ENCODE measurements at places on chromosomes 5 and 9.

DNA sequence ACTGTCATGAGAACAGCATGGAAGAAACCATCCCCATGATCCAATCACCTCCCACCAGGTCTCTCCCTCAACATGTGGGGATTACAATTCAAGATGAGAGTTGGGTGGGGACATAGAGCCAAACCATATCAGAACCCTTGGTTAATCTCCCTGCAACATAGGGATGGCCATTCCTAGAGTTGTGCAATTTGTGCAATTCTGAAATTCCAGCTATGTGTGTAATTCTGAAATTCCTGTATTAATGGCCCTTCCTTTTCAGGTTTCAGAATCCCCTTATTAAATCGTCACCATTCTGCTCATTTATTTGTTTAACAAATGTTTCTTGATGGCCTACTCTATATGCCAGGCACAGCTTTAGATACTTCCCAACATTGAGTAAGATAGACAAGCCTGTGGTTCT, 282.6 kb downstream of the SMARCA2 start:
- no peak for DNase-seq

DNA sequence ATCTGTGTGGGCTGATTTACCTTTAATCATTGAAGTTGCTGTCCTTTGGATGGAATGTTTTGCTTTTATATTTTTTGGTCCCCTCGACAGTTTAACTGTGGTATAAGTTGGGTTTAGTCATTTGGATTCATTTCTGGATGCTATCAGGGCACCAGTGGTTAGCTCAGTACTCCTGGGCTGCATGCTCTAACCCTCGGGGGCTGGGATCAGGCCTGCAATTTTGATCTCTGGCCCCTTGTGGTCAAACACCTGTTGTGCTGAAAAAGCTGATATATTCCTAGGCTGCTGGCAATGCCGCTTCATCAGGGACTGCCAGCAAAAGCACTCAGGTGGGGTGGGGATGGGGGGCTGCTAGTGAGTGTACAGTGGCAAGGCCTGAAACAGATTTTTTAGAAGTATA, 440.4 kb upstream of the RIOK2 start:
- DNase-seq = no peak

DNA sequence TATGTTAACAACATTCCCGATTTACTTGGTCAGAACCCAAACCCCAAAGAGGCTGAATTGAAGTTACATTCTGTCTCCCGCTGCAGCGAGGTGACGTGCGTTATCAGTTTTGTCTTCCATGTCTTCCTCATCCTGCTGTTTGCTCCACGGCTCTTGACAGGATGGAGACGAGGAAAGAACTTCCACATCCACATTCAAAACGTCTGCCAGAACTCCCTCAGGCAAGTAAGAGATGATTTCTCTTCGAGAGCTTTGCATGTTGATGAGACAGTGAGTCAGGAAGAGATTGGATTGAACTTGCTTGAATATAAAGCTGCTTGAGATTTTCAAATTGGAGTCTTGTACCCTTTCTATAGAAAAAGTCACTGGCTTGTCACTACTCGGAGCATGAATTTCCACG, 242.6 kb downstream of the AUH start:
- peak; percentile 65 for DNase-seq

GRCh38 chr5:59798862-59799667, 94.5 kb downstream of the PDE4D start:
- DNase-seq = no peak

- no peak for DNase-seq
Measured at GRCh38 chr5:60257596-60258271, 364.2 kb upstream of the PDE4D start.

- DNase-seq = no peak
Measured at GRCh38 chr9:136700959-136701667, 11.3 kb upstream of the DIPK1B start.

- DNase-seq = no peak
Measured at GRCh38 chr9:72355153-72355552, 9.9 kb downstream of the ZFAND5 start.

GRCh38 chr5:133977858-133978257, 9.4 kb upstream of the C5orf15 start:
- DNase-seq = no peak

GRCh38 chr9:12014488-12014887, 678.7 kb upstream of the TYRP1 start:
- DNase-seq = no peak

DNA sequence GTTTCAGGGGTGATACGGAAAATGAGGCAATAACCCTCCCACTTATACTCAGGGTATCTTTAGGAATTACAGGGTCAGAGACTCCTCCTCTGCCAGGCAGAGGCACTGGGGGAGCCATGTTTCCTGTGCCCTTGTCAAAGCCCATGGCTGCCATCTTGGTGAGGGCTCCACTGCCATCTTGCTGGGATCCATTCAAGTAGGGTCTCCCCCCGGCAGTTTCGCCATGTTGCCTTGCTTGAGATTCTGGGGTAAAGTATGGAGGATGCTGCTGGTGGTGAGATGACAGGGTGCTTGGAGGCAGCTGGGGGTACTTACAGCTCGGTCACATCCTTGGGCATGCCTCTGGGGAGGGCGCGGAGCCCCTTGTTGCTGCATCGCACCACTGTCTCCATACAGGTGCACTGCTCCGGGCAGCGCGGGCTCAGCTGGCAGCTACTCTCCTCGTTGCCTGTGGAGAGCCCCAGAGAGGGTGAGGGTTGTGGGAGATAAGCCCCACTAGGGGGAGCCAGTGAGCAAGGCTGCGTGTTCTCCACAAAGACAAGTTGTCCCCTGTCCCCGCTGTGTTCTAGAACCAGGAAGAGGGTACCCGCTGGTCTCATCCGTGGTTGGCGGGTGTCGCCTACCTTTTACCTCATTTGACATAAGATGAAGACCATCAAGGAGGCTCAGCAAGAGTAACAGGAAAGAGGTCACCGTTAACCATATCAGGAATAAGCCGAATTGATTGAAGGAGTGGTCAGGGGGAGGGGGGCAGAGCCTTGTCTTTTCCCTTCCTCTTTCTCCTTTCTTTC, 169.0 kb upstream of the PANK3 start:
- peak; percentile 5 for DNase-seq

- no peak for DNase-seq
Measured at GRCh38 chr5:151721087-151721646, 34.5 kb upstream of the SPARC start.

- no peak for DNase-seq
Measured at GRCh38 chr5:176612008-176612407, 2.1 kb upstream of the GPRIN1 start.

- DNase-seq = peak; percentile 3
Measured at GRCh38 chr5:158234323-158235158, 375.6 kb upstream of the CLINT1 start.

- DNase-seq = no peak
Measured at GRCh38 chr9:1535051-1535450, 480.1 kb upstream of the SMARCA2 start.

- no peak for DNase-seq
Measured at GRCh38 chr5:148957591-148958202, 105.2 kb downstream of the SH3TC2 start.

- no peak for DNase-seq
Measured at GRCh38 chr9:18979367-18979766, 53.6 kb downstream of the SAXO1 start.

DNA sequence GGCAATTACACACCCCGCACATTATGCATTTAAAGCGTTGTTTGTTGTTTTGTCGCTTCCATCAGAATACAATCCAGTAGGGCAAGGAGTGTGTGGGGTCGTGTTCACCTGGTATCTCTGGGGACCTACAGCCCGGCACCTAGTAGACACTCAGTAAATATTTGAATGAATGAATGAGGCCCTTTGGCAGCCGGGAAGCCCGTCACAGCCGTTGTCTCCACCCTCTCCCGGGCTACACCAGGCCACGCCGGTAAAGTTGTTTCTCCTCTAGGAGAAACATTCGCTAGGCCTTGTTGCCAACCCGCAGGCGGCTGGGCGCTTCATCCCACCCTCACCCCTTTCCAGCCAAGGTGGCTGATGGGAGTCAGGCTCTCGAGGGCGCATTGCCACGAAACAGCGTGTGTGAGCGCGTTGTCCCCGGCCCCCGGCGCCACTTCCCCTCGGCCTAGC, 876 bp upstream of the JAK2 start:
- no peak for DNase-seq
